Motor neuron (in vitro differentiated cells): ENCODE measurements at places on chromosomes 13 and 19. TPM values are rescaled to one million over a fixed set of nuclear protein-coding genes. Genes with fewer than 3 reads are reported as not detected.

ZNF546 gene
- 7.9 and 10.0 TPM in 2 replicates for total RNA-seq

SLC7A9 gene
- total RNA-seq = 0.53 and 0.76 TPM in 2 replicates

DNA sequence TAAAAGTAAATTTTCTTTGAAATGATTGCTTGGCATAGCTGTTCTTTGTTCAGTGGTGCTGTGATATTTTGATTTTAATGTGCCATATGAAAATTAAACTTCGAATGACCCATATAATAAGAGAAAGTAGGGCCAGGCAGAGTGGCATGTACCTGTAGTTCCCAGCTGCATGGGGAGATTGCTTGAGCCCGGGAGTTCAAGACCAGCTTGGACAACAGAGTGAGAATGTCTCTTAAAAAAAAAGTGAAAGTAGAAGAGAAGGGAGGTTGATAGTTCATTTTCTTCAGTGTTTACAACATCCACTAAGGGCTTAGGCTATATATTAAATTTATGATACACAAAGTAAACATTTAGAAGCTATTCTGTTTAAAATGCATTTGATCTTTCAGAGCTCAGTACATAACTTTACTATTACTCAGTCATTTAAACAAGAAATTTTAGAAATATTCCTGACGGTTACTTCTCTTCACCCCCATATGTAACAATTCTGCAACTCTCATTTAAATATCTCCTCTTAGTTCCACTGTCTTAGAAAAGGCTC lies 17.2 kb upstream of the RFC3 start:
- ATAC-seq = no peak

GRCh38 chr13:20035130-20035529 lies 76.6 kb downstream of the ZMYM2 start:
- ATAC-seq = no peak

DNA sequence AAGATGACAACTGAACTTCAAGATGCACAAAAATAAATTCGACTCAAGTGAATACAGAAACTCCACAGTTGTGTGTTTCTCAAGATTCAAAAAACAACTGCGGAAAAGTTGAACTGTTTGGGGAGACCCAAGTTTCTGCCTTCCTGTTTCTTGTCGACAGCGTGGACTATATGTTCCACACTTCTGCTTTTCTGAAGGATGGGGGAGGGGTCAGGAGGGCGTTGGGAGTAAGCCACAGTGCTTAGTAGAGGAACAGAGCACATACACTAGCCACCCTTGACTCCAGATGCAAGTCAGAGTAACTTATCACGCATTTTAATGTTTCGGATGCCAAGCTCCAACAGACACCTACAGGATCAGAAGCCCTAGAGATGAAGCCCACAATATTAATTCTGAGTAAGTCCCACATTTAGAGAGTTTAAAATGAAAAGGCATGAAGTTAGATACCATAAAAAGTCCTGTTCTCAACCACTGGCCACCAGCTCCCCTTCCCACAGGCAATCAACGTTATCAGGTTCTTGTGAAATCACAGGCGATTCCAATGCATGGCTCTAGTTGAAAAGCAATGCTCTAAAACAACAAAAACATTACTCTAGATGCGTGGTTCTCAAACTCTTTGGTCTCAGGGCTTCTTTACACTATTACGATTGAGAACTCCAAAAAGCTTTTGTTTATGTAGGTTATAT lies 4.2 kb downstream of the TUBGCP3 start:
- no peak for ATAC-seq

DNA sequence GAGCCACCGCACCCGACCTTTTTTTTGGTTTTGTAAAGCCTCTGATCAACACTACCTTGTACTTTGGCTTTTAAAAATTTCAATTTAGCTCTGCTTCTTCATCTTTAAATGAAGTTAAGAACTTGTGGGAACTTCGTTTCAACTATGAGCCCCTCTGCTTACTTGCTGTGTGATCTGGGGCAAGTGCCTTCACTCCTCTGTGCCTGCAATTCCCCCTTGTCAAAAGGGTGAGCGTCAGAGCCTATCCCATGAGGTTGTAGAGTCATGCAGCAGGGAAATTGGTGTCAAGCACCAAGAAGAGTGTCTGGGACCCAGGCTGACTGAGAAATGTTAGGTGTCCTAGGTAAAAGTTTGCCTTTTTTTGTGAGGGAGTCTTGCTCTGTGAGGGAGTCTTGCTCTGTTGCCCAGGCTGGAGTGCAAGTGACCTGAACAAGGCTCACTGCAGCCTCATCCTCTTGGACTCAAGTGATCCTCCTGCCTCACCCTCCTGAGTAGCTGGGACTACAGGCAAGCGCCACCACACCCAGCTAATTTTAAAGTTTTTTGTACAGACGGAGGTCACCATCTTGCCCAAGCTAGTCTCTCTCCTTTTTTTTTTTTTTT lies 5.7 kb downstream of the VASP start:
- no peak for ATAC-seq

DNA sequence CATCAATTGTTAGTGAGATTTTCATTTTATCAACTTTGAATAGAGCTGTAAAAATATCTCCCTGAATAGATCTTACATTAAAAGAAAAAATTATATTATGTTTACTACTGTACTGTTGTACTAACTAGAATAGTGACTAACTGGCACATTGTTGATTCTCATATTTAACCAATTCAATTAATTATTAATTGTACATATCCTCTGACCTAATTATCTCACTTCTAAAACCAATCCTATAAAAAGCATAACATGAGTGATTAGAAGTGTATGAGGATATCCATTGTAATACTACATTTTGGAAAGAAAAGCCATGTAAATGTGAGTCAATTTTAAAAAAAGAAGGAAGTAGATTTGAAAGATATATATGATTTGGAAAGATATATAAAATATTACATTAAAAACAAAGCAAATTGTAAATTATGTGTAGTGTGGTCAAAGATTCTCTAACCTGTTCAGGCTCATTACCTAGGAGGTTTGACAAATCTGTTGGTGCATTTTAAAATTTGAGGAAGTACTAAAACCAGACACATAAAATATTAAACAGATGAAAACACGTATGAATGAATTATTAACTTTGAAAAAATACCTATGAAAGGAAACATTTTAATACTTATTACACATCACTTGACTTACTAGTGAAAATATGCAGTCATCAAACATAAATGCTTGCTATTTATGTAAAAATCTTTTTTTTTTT lies 829.8 kb upstream of the SLC10A2 start:
- no peak for ATAC-seq

DNA sequence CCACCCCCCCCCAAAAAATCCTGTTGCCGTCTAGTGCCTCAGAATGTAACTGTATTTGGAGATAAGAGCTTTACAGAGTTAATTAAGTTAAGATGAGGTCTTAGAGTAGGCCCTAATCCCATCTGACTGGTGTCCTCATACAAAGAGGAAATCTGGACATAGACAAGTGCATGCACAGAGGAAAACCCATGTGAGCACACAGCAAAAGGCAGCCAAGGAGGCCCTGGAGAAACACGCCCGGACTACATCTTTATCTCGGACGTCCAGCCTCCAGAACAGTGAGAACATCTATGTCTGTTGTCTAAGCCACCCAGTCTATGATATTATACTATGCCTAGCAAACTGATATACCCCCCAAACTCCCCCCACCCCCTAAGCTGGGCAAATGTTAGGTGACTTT lies 193.8 kb downstream of the KATNAL1 start:
- ATAC-seq = no peak

- ATAC-seq = no peak
Measured at GRCh38 chr19:53355739-53356138, 9.8 kb upstream of the ZNF525 start.

DNA sequence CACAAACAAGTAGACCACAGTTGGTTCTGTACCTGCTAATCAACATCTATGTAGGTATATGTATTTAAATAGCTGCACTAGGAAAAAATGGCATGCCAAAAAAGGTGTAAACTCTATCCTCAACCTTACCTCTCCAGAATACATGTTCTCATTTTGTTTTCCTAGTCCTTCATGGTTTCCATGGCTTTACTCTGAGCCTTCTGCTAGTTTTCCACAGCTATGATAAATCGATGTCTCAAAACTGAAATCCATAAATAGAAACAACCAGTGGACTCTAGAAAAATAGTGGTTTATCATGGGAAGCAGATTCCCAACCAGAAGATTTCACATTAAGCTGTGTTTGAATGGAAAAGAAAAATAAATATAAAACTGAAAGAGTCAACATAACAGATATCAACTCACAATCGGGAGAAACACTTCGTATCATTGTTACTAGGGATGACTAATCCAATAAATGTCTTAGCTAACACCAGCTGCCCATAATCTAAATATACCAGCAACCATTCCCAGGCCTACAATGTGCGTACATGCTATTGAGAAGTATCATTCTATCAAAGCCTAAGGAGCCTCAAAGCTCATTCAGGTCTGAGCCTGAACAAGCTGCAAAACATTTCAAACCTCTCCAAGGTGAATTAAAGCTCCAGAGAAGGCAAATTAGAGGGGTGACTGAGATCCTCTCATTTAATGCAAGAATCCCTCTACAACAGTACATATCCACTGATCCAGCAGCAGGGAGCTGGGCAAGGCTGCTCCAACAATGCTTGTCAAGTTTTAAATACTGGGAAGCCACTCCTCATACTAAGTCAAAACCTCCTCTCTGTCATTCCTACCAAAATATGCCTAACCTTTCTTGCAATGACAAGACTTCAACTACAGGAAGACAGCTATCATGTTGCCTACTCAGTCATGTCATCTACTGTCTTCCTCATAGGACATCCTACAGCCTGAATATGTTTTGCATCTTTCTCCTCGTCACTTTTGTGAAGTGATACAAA lies 90.2 kb downstream of the KCTD12 start:
- ATAC-seq = no peak

DNA sequence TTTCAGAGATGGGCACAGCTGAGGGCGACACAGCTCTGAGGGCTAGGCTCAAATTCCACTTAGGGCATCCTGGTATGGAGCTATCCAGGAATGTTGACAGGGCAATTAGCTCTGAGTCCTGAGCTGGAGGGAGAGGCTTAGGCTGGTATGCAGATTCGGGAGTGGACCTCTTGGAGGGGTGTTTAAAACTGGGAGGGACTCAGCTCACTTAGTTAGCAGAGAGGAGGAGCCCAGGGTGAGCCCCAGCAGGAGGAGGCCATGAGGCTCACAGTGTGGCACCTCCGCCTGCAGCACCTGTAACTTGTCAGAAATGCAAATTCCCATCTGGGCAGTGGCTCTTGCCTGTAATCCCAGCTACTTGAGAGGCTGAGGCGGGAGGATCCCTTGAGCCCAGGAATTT lies 10.2 kb upstream of the NOP53 start:
- no peak for ATAC-seq

DNA sequence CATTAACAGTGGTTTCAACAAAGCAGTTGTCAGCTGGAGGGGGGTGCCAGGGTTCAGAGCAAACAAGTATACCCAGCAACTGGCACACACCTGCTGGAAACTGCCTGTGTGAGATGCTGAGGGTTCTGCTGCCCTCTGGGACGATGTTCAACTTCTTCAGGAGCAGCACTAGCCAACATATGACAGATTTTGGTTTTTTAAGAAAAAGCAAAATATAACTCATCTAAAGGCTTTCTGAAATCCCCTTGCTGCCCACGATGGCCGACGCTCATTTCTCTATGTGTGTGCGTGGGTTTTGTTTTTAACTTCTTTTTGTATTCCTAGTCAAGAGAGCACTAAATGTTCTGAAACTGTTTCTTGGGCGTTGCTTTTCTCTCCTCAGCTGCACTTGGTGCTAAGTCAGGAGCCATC lies 79.9 kb downstream of the MRPL57 start:
- no peak for ATAC-seq

DNA sequence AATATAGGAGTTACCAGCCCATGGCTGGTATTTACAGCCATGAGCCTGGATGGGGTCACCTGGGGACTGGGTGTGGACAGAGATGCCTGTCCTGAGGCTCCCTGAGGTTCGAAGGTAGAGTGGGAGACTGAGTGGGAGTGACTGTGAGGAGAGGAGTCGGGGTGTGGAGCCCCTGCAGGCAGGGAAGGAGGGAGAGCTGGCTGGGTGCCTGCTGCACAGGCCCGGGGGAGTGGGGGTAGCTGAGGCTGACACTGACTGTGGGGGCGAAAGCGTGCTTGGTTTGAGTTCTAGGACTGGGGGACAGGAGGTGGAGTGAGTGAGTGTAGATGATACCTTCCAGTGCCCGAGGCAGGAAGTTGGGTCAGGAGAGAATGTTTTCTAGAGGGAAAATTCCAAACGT lies 7.1 kb downstream of the RAB11B start:
- ATAC-seq = peak; percentile 7

- no peak for ATAC-seq
Measured at GRCh38 chr19:50415661-50416033, 3.1 kb upstream of the SPIB start.

DNA sequence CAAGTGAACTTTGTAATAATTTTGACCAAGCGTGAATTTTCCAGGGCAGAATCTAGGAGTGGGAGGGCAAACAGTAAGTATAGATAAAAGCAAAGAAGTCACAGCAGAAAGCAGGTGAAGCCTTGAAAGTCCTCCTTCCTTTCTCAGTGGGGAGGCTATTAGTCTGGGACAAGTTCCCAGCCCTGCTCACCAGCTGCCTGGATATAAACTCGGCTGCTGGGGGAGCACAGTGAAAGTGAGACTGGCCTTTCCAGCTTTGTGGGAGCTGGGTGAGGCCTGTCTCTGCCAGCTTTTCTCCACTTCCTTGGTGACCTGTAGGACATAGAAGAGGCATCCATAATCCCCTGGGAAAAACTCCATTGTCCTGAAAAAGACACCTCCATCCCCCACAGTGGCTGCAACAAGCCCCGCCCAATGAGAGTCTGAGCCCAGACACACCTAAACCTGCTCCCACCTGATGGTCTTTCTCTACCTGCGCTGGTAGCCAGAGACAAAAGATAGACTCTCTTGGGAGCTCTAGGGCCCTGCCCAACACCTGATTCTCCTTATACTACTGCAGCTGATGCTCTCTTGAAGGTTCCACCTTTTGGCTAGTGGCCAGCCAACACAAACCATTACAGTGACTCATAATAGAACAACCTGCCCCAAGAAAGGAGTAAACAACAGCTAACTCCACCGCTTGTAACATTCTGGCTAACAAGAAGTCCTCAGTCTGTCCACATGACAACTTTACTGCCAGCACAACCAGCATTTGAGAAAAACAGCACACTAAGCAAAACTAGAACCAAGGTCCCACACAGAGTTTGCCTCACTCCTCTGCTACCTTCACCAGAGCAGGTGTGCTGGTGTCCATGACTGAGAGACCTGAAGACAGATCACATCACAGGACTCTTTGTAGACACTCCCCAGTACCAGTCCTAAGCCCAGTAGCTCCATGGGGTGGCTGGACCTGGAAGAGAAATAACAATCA lies 252.2 kb upstream of the SLITRK6 start:
- ATAC-seq = no peak

- no peak for ATAC-seq
Measured at GRCh38 chr19:47541518-47541917, 26.7 kb upstream of the NAPA start.

GRCh38 chr13:60028021-60028420 lies 135.7 kb downstream of the DIAPH3 start:
- no peak for ATAC-seq
